HAP-1 (cell line): ENCODE measurements at places on chromosomes 2 and 18.

DNA sequence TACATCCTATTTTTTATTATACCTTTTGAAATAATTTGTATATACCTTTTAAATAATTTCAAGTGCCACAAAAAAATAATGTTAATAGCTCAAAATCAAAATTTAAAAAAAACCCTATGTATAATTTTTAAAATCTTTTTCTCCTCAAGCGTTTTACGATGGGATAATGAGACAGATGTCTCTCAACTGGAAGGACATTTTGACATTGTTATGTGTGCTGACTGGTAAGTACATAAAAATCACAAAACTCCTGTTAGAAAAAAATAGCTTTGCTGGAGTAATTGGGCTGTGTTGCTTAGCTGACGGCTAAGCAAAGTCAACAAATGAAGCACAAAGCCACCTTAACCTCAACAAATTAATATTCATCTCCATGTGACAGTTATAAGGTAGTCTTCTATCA, 198.0 kb upstream of the SIX3 start:
- no peak for DNase-seq

- DNase-seq: no peak
Observed at GRCh38 chr2:96241227-96241626, 24.6 kb downstream of the TMEM127 start.

- DNase-seq: peak; percentile 13
Observed at GRCh38 chr2:154532763-154533162, 165.7 kb upstream of the KCNJ3 start.

DNA sequence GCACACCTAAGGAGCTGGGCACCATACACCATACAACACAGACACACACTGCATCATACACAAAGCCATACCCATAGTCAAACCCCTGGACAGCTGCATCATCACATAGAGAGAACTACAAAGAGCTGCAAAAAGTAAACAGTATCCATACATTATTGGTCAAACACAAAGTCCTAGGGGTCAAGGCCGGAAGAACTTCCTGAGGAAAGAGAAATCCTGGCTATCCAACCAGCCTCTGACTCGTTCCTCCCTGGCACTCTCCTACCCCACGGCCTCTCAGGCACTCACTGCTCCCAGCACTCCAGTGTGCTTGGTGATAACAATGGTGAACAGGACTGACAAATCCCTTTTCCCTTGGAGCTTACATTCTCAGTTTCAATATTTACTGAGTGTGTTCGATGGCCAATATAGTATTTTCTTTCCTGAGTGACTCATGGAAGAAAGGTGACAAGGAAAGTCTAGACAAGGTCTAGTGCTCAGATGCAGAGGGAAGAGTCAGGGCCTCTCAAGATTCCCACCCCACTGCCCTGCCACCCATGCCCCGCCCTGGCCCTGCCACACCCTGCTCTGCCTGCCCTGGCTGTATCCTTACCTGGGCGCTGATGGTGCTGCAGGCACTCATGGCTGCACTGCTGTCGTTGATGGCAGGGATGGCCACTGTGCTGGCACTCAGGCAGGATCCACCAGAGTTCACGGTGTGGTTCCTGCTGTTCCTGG, 3.4 kb downstream of the CFAP65 start:
- no peak for DNase-seq

DNA sequence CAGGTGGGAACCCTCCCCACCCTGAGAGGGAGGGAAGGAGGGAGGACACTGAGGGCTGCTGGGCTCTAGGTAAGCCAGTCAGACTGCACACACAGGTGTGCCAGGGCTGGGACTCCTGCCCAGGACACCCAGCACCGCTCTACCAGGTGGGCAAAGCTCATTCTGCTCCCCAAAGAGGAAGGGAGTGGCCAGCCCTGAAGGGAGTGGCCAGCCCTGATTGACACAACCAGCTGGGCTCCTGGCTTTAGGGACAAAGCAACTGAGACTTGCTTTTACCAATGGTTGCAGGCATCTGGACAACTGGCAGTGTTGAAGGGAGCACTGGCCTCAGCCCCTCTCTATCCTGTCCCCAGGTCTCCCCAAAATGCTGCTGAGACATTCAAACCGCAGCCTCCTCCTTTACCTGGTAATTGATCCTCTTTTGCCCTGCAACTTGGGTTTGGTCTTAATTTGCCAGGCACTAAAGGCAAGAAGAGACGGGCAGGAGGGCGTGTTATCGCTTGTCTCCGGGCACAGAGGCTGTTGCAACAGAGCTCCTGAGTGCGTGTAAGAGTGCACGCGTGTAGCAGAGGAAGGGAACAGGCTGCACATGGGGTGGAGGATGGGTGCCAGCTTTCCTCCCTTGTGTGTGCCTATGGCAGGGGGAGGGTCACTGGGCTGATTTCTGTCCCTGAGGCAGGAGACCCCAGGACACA, 14.5 kb upstream of the FOSL2 start:
- no peak for DNase-seq
